ENCODE measurements at places on chromosomes 7 and 10. TPM values are rescaled to one million over a fixed set of nuclear protein-coding genes. Genes with fewer than 3 reads are reported as not detected.

- no peaks in the 10 kb centered on the region for H3K36me3 ChIP-seq
- H3K27ac ChIP-seq: no peak overlapping the region
- H3K4me3 ChIP-seq: no peak overlapping the region
Observed at GRCh38 chr7:21430575-21430954, 2.7 kb downstream of the SP4 start.

Gene GPR37
- total RNA-seq: 2.5 TPM

GRCh38 chr7:43589133-43589478 is 6.2 kb downstream of the STK17A start:
- H3K27me3 ChIP-seq: no peaks in the 10 kb centered on the region
- no peaks in the 10 kb centered on the region for H3K36me3 ChIP-seq
- no peak overlapping the region for H3K27ac ChIP-seq
- peaks cover 15% of the 10 kb centered on the region for H3K4me1 ChIP-seq
- ATAC-seq: no peak
- H3K4me3 ChIP-seq: no peak overlapping the region

DNA sequence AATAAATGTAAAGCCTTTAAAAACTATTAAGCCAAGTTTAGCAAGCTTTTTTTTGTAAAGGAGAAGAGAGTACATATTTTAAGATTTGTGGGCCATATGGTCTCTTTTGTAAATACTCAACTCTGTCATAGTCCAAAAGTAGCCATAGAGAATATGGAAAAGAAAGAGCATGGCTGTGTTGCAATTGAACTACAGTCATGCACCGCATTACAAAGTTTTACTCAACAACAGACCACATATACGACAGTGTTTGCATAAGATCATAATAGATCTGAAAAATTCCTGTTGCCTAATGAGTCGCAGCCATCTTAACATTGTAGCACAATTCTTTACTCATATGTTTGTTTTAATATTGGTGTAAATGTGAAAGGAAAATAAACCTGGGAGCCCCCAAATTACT is 440.8 kb downstream of the HTR7 start:
- ATAC-seq: no peak
- no peaks in the 10 kb centered on the region for H3K4me1 ChIP-seq
- no peaks in the 10 kb centered on the region for H3K36me3 ChIP-seq
- no peak overlapping the region for H3K4me3 ChIP-seq
- H3K27me3 ChIP-seq: no peaks in the 10 kb centered on the region

DNA sequence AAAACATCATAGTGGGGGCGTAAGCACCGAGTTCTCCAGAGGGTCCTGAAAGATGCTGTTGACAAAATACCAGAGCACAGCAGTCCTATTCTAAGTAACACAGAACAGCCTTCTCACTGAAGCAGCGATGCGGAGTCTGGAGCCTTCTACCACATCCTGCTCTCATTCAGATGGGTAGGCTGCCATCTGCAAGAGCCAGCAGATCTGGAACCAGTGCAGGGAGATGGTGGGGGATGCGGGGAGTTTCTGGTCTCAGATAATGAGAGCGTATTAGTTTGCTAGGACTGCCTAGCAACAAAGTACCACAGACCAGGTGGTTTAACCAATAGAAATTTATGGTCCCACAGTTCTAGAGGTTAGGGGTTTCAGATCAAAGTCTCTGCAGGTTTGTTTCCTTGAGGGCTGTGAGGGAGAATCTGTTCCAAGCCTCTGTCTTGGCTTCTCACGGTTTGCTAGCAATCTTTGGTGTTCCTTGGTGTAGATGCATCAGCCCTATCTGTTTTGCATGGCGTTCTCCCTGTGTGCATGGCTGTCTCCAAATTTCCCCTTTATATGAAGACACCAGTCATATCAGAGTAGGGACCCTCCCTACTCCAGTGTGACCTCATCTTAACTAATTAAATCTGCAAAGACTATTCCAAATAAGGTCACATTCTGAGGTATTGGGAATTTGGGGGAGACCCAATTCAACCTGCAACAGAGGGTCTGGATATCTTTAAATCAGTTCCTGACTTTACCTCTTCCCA is 52.0 kb upstream of the STEAP1B start:
- H3K27me3 ChIP-seq: peaks cover 50% of the 10 kb centered on the region
- no peak for ATAC-seq
- H3K4me1 ChIP-seq: peaks cover 19% of the 10 kb centered on the region
- H3K4me3 ChIP-seq: no peak overlapping the region

Gene ASIC3
- 1.7 TPM for total RNA-seq

- H3K27ac ChIP-seq: no peak overlapping the region
- peak; percentile 70 for ATAC-seq
- H3K27me3 ChIP-seq: peaks cover 27% of the 10 kb centered on the region
- H3K4me3 ChIP-seq: no peak overlapping the region
- no peaks in the 10 kb centered on the region for H3K36me3 ChIP-seq
Observed at GRCh38 chr7:50356212-50356944, 51.9 kb downstream of the IKZF1 start.

DNA sequence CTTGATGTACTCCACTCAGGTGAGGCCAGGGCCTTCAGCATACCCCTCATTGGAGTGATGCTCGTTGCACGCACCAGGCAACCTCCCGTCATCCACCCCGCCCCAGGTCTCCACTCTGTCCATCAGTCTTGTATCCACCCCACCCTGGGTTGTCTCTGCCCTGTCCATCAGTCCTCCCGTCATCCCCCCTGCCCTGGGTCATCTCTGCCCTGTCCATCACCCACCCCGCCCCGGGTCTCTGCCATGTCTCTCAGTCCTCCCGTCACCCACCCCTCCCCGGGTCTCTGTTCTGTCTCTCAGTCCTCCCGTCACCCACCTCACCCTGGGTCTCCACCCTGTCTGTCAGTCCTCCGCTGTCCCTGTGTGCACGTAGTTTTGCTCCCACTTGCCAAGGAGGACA is 59.9 kb downstream of the WDR37 start:
- no peaks in the 10 kb centered on the region for H3K4me1 ChIP-seq
- peaks cover 95% of the 10 kb centered on the region for H3K36me3 ChIP-seq
- ATAC-seq: no peak
- H3K27me3 ChIP-seq: no peaks in the 10 kb centered on the region

DNA sequence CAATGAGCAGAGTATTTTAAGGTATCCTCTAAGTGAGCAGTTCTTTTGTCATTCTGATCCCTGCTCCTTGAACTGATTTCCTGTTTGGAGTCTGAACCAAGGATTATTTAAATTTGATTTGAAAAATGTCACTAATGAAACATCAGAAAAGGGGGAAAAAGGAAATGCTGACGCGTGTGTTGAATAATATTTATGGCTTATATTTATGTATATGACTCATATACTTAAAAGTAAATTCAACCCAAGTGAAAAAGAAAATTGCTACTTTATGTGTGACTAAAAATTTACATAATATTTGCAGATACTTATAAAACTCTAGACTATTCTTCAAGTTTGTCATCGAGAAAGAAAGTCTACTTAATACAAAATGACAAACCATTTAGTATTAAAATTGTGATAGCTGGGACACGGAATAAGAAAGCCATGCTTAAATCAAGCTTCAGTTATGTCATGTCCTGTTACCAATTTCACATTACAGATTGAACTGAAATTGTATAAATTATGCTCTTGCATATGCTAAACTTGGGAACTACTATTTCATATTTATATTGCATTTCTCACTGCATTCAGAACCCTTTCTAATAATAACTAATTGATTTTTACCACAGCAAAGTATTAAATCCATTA is 649.9 kb downstream of the MAGI2 start:
- no peak overlapping the region for H3K4me3 ChIP-seq
- H3K27me3 ChIP-seq: no peaks in the 10 kb centered on the region
- H3K4me1 ChIP-seq: no peaks in the 10 kb centered on the region
- no peak for ATAC-seq
- H3K36me3 ChIP-seq: no peaks in the 10 kb centered on the region

DNA sequence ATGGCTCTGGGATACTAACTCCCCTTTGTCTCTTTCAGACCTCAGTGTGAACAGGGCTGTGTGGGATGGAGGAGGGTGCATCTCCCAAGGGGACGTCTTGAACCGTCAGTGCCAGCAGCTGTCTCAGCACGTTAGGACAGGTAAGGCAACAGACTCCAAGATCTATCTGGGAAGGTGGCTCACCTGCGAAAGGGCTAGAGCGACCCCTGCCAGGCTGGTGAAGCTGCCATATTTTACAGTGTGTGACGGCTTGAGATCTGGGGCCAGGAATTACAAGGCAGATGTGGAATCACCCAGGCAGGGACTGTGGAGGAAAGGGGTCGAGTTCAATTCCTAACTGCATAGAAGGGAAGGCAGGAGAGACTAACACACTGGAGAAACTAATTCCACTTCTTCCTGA is 11.2 kb downstream of the MUC17 start:
- no peaks in the 10 kb centered on the region for H3K4me1 ChIP-seq
- no peak overlapping the region for H3K4me3 ChIP-seq
- H3K27ac ChIP-seq: no peak overlapping the region
- no peak for ATAC-seq
- no peaks in the 10 kb centered on the region for H3K36me3 ChIP-seq

Gene BMPER
- 22.5 TPM for total RNA-seq

- peaks cover 19% of the 10 kb centered on the region for H3K4me1 ChIP-seq
- H3K36me3 ChIP-seq: no peaks in the 10 kb centered on the region
- H3K4me3 ChIP-seq: no peak overlapping the region
Observed at GRCh38 chr10:95835149-95835860, 72.5 kb upstream of the CC2D2B start.

- peaks cover 7% of the 10 kb centered on the region for H3K4me1 ChIP-seq
- H3K27me3 ChIP-seq: no peaks in the 10 kb centered on the region
- H3K4me3 ChIP-seq: no peak overlapping the region
- no peaks in the 10 kb centered on the region for H3K36me3 ChIP-seq
Observed at GRCh38 chr10:75499556-75500160, 68.2 kb downstream of the LRMDA start.

Gene INA
- 1.3 TPM for total RNA-seq

DNA sequence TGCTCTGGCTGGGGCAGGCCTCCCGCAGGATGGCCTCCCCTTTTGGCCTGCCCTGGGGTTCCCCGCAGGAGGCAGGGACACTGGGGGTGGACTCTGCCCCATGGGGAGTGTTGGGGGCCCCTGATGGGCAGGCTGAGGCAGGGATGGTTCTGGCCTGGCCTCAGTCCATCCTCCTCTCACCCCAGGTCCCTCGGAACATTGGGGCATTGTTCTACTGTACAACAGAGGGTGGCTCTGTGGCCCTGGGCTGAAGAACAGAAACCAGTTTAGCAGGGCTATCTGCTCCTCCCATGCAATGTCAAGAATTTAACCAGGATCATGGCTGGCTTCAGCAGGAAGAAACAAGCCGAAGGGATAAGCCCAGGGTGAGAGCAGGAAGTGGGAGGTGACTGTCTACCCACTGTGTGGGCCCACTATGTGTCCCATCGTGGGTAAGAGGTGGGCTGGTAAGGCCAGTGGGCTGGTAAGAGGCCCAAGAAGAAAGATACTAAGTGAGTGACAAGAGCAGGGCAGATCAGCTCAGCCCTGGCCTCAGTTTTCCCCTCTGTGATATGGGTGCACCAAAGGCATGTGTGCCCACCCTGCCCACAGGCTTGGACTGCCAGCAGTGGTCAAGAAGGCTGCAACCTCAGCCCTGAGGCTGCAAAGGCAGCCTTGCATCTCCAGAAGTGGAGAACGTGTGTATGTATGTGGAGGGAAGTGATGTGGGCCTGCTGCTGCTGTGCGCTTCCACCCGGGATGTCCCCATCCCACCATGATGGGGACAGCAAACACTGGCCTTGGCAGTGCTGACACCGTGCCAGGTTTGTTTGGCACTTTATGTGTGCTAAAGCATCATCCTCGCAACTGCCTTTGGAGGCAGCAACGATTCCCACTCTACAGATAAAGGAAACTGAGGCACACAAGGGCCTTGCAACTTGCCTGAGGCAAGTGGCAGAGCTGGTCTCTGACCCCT is 138.9 kb downstream of the SH3PXD2A start:
- H3K27ac ChIP-seq: no peak overlapping the region
- H3K4me1 ChIP-seq: no peaks in the 10 kb centered on the region
- H3K36me3 ChIP-seq: peaks cover 13% of the 10 kb centered on the region
- no peak for ATAC-seq

Gene TMEM140
- total RNA-seq: 9.3 TPM

DNA sequence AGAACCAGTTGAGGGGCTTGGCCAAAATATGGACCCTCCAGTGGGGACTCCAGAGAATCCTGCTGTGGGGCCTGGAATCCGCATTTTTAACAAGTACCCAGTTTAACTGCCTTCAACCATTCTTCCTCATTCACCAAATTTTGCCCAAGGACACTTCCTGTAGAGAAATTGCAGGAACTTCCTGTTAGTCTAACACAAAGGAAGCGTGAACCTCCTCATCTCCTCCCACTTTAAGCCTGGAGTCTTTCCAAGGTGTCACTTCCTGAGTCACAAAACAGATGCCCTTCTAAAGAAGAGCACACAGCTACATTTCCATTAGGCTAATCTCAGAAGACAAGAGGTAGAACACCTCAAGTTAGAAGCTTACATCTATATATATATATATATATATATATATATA is 188.4 kb downstream of the PPP1R17 start:
- H3K4me1 ChIP-seq: no peaks in the 10 kb centered on the region
- ATAC-seq: no peak
- no peak overlapping the region for H3K27ac ChIP-seq
- H3K4me3 ChIP-seq: no peak overlapping the region
- no peaks in the 10 kb centered on the region for H3K27me3 ChIP-seq
- H3K36me3 ChIP-seq: no peaks in the 10 kb centered on the region

Gene TMEM236
- 1.6 TPM for total RNA-seq

Gene TMEM176B
- 69.3 TPM for total RNA-seq

Gene SEPTIN14
- total RNA-seq: not detected

Gene STAG3
- not detected for total RNA-seq

- H3K27me3 ChIP-seq: no peaks in the 10 kb centered on the region
- H3K4me1 ChIP-seq: no peaks in the 10 kb centered on the region
- no peak overlapping the region for H3K4me3 ChIP-seq
- ATAC-seq: no peak
- H3K27ac ChIP-seq: no peak overlapping the region
Observed at GRCh38 chr7:38054199-38054598, 123.8 kb upstream of the STARD3NL start.

Gene PRLHR
- not detected for total RNA-seq

GRCh38 chr10:119817991-119818888 is 54.4 kb downstream of the MCMBP start:
- H3K27me3 ChIP-seq: no peaks in the 10 kb centered on the region
- peak overlapping the region; percentile 0 for H3K4me3 ChIP-seq
- no peaks in the 10 kb centered on the region for H3K4me1 ChIP-seq
- ATAC-seq: peak; percentile 74
- H3K27ac ChIP-seq: no peak overlapping the region
- H3K36me3 ChIP-seq: no peaks in the 10 kb centered on the region

- H3K36me3 ChIP-seq: no peaks in the 10 kb centered on the region
- no peak overlapping the region for H3K4me3 ChIP-seq
- no peak overlapping the region for H3K27ac ChIP-seq
- no peaks in the 10 kb centered on the region for H3K4me1 ChIP-seq
Observed at GRCh38 chr7:90951986-90952954, 312.0 kb upstream of the FZD1 start.

- ATAC-seq: peak; percentile 57
- peaks cover 18% of the 10 kb centered on the region for H3K36me3 ChIP-seq
- no peaks in the 10 kb centered on the region for H3K4me1 ChIP-seq
- no peaks in the 10 kb centered on the region for H3K27me3 ChIP-seq
Observed at GRCh38 chr10:7231509-7232414, 179.1 kb downstream of the SFMBT2 start.
